ENCODE measurements at places on chromosomes 1 and 21.

DNA sequence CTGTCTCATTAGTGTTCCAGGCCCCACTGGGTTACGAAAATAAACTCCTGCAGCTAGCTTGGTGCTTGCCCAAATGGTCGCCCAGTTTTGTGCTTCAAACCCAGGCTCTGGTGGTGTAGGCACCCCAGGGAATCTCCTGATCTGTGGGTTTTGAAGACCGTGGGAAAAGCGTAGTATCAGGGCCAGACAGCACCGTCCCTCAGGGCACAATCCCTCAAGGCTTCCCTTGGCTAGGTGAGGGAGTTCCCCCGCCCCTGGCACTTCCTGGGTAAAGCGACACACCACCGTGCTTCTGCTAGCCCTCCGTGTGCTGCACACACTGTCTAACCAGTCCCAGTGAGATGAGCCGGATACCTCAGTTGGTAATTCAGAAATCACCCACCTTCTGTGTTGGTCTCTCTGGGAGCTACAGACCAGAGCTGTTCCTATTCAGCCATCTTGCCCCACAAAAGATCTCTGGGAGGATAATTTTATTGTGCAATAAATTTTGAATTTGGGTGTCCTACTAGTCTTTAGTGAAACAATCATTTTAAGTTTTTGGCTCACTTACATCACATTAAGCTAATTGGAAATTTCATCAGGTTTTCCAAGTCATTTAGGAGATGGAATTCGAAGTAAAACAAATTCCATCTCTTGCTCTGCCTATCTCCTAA lies 9.4 kb upstream of the SLC25A24 start:
- no peak for DNase-seq

GRCh38 chr1:213376862-213377372 lies 325.9 kb downstream of the RPS6KC1 start:
- DNase-seq: no peak

DNA sequence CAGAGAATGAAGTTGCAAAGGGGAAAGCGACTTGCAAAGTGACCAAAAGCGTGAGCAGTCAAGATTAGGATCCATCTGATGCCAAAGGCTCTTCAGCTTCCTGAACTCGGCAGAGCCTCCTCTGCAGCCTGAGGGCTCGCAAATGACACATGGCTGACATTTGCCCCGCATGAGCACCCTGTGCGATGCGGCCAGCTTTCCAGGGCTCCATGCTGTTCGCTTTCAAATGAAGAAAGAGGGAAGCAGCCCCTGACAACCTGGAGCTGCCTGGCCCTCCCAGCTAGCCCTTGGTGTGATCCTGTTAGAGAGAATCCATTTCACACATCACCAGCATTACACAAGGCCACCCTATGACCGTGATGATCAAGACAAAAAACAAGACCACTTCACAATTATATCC lies 20.2 kb upstream of the FAM131C start:
- no peak for DNase-seq

- DNase-seq: no peak
Observed at GRCh38 chr1:50637460-50637859, 214.2 kb upstream of the DMRTA2 start.

- no peak for DNase-seq
Observed at GRCh38 chr1:202167708-202168415, 7.5 kb upstream of the PTPN7 start.

DNA sequence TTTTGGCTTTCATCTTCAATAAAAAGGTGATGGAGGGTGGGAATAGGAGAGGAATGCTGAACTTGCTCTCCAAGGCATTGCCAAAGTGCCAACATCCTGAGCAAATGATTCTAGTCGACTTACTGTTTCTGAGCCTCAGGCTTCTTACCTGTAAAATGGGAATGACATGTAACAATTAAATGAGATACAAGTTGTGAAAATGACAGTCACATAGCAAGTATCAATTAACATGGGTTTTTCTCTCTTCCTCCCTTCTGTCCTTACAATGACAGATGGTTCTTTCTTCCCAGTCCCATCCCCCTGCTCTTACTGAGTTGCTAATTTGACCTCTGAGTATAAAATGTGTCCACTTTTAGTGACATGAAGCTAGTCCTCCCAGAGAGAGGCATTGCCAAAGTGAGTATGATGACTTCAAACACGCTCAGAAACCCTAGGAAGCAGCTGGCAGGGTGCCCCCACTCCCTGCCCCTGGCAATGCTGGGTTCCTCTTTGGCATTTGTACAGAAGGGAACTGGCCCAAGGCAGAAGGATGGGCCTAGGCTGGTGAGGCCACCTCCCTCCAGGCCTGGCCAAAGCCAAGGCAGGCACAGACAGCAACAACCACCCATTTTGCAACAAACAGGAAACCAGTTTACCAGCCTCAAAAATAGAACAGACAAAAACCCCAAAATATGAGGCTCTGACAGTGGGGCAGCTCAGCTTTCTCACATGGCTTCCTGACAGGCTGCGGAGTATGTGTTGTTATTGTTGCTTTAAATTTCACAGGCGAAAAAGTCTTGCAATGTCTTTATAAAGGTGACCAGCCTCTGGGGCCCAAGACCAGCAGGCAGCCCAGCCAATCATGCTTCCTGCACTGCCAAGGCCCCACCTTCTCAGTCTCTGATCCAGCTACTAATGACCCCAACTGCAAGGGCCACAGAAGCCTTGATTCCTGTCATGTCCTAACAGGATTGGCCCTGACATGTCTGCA lies 115.9 kb downstream of the HIVEP3 start:
- DNase-seq: no peak

Measured in activated CD8-positive, alpha-beta memory T cell treated with anti-CD3 and anti-CD28 coated beads for 4 hours (primary cell).